Aorta (tissue), 5 donors: ENCODE measurements at places on chromosomes 16 and 17. TPM values are rescaled to one million over a fixed set of nuclear protein-coding genes. Genes with fewer than 3 reads are reported as not detected.

DNA sequence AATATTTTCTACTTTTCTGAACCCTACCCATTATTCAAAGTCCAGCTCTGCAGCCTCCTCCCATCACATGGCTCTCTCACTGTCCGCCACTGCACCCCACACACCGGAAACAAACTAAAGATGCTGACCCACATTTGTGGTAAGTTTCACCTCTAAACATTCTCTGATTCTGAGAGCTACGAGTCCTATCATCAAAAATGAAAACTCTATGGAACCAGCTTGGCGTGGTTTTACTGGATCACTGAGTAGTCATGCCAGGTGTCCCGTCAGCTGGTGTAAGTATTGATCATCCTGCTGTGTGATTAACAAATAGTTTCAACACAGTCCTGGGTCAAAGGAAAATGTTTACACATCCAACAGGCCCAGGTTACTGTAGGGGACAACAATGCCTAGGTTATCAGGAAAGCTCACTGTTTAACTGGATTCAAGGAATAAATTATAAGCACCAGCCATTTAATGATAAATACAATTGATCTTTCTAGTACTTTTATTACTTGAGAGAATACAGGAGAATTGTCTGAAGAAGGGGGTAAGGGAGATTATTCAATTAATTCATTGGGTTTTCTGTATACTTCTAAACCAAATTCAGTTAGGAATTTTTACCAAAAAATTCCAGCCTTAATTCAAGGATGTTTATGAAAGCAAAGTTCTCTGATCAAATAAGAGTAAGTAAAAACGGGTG is 33.9 kb downstream of the CYTH1 start:
- DNase-seq: no peak

The TRPV3 gene
- 2.0 TPM for total RNA-seq

DNA sequence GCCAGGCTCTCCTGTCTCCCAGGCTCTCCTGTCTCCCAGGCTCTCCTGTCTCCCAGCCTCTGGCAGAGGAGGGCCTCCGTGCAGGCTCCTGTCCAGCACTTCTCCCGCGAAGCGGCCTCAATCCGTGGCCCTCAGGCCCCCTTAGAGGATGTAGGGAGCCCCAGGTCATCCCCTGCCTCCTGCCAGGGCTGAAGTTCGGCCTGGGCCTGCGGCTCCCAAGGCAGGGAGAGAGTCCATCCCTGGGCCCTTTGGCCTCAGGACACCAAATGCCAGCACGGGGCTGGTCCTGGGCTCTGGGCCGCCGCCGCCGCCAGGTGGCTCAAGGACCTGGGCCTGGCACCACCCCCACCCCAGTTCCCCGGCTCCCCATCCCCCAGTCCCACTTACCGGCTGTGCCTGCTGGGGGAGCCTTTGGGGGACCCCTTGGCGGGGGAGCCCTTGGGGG is 370 bp downstream of the EVPL start:
- no peak for DNase-seq

DNA sequence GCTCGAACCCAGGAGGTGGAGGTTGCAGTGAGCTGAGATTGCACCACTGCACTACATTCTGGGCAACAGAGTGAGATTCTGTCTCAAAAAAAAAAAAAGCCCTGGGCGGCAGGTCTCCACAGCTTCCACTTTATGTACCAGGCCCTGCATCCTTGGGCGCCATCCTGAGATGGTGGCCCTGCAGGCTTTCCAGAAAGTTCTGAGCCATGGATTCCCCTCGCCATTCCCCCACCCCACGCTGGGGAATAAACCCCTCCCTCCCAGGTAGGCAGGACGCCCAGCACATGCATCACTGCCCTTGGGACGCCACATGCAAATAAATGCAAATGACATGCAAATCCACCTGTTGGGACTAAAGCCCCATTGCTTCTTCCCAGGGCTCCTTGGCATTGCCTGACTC is 13.8 kb upstream of the ZNF469 start:
- DNase-seq: no peak

- DNase-seq: no peak
Observed at GRCh38 chr16:54546521-54546920, 259.9 kb upstream of the IRX3 start.

GRCh38 chr16:4407543-4408322 is 8.7 kb downstream of the CORO7 start:
- no peak for DNase-seq

The RAP1GAP2 gene
- 6.1 TPM for total RNA-seq

The DNAH17 gene
- 0.21 TPM for total RNA-seq

The RSAD1 gene
- 32.1 TPM for total RNA-seq
